ENCODE measurements at places on chromosomes 13 and 19.

DNA sequence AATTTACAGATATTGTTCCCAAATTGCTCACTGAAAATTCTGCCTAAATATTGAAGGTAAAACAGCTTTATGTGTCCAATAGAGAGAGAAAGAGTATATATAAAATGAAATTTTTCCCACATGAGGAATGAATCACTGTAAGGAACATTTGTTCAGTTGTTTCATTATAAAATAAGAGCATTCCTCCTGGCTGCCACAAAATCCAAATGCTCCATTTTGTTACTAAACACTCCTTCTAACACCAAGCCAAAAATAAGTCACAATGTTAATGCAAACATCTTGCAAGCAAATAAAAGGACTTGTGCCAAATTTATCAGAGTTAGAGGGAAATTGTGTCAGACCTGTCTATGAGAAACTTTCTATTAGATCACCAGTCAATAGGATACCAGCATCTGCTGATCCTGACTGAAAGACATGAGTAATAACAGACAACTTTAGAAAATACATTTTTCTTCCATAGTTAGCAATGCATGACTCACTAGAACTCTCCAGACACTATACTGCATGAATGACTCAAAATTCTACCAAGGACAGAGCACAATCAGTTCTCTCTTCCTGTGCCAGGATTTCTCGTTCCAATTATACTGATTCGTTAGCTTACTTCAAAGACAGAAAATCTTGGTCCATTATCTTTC is 83.5 kb upstream of the FNDC3A start:
- no peak for DNase-seq

GRCh38 chr13:113774177-113775107 is 15.4 kb downstream of the TMEM255B start:
- DNase-seq, result no peak

DNA sequence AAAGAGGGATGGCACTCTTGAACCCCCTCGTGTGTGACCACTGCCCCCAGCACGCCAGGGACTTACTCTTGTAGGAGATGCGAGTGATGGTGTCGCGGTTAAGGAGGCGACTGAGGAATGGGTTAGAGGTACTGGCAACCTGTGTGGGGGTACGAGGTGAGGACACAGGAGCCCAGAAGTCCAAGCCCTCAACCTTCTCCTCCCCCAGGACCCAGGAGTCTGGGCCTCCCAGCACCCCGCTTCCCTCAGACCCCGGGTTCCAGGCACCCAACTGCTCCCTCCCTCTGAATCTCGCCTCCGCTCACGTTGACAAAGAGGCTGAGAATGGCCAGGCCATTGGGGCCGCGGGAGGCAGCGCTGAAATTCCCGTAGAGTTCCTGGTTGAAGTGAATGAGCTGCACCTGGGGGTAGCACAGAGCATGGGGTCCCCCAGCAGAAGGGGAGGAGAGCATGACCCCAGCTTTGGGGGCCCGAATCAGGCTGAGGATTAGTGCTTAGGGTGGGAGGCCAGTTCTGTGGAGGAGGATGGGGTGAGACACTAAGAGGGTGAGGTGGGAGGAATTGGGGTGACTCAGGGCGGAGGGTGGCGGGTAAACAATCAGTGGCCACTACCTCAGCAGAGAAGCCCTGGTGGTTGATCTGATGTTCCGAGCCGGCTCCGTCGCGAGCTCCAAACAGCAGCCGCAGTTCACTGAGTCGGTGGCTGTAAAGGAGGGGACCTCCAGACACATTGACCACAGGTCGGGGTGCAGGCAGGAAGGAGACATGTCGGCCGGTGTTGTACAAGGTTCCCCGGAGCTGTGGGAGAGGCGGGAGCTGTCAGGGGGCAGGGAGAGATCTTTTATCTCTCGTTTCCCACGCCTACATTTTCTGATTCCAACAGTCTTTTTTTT is 2.5 kb upstream of the DBP start:
- DNase-seq, result no peak

GRCh38 chr13:110197471-110197870 is 109.5 kb downstream of the COL4A1 start:
- no peak for DNase-seq

DNA sequence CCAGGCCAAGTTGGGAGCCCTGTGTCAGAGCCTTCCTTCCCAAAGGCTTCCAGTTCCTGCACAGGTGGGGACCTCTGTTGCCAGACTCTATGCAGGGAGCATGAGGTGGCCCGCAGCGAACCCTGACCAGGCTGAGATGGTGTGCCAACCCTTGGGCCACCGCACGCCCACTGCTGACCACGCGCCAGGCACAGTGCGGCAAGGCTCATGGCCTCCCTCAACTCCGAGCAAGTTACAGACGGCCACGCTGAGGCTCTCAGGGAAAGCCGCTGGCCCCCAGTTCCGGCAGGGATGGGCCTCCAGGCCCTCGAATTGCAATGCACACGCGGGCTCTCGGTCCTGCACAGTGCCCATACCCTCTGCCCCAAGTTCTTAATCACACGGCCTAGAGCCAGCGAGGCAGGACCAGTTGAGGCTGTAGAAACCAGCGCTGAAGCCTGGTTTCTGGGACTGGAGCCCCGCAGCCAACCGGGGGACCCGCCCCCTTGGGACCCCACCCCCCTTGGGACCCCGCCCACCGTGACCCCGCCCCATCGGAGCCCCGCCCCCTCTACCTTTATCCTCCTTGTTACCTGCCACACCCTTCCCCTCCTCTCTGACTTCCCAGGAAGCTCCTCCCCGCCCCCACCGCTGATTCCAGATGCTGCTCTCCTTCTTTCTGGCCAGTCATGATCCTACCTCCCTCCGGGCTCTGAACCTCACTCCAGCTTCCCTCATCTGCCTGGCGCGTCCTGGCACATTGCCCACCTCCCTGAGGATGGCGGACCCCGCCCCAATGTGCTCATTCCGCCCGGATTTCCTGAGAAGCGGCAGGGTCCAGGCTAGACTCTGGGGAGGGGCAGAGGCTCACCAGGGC is 6.0 kb downstream of the PEX11G start:
- DNase-seq, result no peak

GRCh38 chr13:108212886-108213285 is 2.5 kb downstream of the LIG4 start:
- no peak for DNase-seq

DNA sequence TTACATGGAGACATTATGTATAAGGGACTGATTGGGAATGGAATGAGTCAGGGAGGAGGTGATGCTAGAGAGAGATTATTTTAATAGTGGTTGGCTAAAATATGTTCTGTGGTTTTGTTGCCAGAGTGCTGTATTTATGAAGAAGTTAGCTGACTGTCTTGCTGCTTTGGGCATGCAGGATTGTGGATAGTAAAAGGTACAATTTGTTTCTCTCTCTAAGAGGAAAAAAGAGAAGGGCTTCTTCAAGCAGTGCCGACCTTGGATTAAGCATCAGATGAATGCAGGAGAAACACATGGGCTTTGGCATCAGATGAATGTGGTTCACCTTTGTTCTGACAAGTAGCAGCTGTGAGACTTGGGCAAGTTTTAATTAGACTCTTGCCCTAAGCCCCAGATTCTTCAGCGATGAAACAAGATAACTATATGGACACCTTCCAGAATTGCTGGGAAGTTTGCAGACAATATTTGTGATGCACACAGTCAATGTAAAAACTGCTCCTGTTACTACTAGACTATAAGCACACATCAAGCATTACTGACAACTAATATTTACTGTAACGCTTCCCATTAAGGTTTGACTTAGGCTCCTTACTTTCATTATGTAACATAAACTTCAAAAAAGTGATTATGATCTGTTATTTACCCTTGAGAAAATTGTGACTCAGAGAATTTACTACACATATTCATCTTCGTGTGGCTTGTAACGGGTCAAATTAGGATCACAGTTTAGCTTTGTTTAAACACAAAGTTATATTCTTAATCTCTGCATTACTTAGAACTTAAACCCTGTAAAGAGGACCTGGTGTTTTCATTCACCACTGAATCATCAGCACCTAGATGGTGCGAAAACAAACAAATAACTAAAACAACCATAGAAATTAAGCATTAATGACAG is 824.0 kb downstream of the PCDH9 start:
- DNase-seq, result peak; percentile 20

DNA sequence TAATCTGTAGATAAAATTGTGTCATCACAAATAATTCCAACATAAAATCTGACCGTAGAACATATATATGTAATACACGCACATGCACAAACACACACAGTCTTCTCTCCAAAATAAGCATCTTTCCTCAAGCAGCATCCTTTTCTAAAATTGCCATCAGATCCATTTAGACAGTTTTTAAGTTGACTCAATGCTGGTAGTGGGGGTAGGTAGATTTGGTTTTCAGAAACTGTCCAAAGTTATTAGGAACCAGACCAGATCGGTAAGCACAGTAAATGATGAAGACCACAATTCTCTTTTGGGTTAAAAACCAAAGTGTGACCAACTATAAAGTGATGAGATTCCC is 64.6 kb downstream of the SERP2 start:
- no peak for DNase-seq

GRCh38 chr13:47249266-47249665 is 352.4 kb upstream of the HTR2A start:
- no peak for DNase-seq

GRCh38 chr13:106212386-106213010 is 323.0 kb downstream of the EFNB2 start:
- DNase-seq, result no peak

- DNase-seq, result no peak
Measured at GRCh38 chr19:7590256-7590655, 5.4 kb upstream of the CAMSAP3 start.

DNA sequence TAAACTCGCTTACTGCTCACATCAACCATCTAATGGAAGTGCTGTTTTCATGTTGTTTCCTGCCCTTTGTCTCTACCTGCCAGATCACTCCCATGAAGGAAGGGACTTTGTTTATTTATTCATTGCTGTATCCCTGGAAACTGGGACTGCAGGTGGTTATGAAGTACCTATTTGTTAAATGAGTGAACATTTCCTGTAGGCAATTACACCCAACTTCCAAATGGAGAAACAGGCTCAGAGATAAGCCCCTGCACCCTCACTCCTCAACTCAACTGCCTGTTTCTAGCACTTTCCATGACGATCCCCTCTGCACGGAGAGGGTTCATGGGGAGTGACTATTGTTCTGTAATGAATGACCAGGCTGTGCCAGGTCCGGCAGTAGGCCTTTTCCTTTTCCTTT is 1.9 kb upstream of the SELENOW start:
- DNase-seq, result no peak

- DNase-seq, result no peak
Measured at GRCh38 chr13:113295776-113296175, 1.3 kb upstream of the LAMP1 start.

DNA sequence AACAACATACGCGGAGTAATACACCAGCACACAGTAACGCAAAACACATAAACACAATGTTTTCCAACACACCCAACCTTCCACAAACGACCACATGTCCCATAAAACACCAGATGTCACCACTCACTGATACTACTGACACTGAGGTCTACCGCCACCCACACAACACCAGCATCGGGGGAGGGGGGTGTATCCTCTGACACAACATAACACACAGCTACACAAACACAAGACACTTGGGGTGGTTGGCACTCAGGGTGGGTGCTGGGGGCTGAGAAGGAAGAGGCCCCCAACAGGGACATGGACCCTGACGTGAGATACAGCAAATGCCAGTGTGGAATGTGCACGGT is 1.5 kb upstream of the KCNN4 start:
- DNase-seq, result no peak

GRCh38 chr19:16073988-16074387 is 2.3 kb upstream of the TPM4 start:
- DNase-seq, result no peak

GRCh38 chr13:50015258-50015657 is at the start of gene KCNRG:
Gene KCNRG, plus strand, starts transcription at chr13:50015444. Its CDS starts 50 bp downstream, at chr13:50015494.
- DNase-seq, result no peak

DNA sequence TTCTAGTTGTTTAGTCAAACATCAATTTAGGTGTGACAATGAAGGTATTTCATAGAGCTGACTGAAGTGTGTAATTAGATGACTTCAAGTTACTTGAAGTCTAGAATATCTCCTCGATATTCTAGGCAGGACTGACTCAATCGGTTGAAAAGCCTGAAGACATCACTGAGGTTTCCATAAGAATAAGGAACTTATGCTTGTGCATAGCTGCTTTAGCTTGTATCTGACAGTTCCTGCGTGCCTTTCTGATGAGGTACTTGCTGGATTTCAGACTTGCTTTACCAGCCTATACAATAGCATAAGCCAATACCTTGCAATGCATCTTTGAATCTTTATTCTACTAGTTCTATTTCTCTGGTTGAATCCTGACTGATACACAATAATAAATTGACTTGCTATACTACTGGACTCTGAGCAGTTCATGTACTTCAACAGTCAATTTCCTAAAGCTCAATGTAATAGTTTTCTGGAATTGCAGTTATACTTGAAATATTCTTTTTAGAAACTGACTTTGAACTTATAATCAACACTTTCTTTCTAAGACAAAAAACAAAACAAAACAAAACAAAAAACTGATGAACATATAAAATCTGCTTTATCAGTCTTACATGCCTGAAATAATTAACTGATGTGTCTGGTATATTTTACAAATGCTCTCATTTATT is 1534.8 kb downstream of the SLITRK5 start:
- DNase-seq, result no peak

DNA sequence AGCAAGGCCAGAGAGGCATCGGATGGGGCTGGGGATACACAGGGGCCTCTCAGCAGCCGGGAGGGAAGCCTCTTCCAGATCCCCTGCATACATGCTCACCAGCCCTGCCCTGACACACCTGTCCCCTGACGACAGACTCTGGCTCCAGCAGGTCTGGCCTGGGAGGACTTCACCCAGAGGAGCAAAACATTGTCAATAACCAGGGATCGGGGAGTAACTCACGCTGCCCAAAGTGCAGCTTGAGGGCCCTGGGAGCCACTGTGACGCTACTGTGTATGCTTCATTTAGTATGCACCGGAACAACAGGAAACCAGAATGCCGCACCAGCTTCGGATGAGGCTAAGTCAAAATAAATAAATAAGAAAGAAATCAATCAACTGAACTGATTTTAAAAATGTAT is 12.4 kb upstream of the CD22 start:
- DNase-seq, result no peak

DNA sequence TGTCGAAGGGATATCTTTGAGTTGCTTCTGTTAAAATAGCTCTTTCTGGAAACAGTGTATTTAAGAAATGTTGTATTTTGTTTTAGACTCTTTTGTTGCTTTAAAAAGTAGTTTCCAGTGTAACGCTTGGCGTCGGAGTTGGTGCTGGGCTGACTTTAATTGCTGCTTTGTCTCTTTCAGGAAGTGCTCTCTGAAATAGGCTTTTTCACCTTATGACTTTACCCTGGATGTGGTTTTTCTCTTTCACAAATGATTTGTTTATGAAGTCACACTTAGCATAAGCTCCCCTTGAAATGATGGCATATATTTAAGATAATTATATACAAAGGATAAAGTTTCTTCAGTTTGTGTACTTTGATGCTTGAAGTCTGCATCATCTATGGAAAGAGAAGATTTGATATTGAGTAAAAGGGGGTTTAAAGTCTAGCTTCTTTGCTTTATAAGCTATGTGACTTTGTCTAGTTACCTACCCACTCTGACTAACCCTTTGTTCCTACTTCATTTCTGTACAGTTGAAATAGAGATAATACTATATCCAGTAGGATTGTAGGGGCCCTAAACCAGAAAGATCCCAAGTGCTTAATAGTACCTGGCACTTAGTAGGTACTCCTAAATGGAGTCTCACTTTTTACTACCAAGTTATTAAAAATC is at the start of gene GPR18:
Gene GPR18, minus strand, starts transcription at position 170 of the 651 bp plus-strand sequence. CDS start 2,507 bp downstream, outside the sequence.
- no peak for DNase-seq
